Activated T-helper 1 cell treated with anti-CD3 and anti-CD28 coated beads, Interleukin-12 subunit alpha, Interleukin-12 subunit beta, Interleukin-2, Interleukin-4 antibody, amounts not matched to agents 30 ng/mL and 10 ng/mL and 1 ng/mL, durations not matched to agents 14 hours and 24 hours and 36 hours (primary cell): ENCODE measurements at places on chromosomes 2 and 18. TPM values are rescaled to one million over a fixed set of nuclear protein-coding genes. Genes with fewer than 3 reads are reported as not detected.

DNA sequence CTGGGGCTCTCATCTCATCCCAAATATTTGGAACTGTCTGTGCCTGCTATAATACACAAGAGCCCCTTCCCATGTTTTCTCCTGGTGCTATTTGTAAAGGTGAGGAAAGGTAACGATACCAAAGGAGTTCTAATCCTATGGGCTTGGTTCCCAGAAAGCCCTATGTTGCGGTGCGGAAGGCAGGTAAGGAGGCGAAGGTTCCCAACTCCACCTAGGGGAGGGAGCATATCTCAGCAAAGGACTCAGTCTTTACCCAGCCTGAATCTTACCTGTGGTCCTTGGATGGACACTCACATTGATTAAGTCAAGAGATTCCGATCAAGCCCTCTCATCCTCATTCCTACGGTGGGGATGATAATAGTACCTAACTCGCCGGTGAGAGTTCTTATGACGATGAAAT lies 140.1 kb downstream of the BCL2 start:
- H3K27me3 ChIP-seq, result no peaks in the 10 kb centered on the region
- H3K27ac ChIP-seq, result no peak overlapping the region
- peaks cover 43% of the 10 kb centered on the region for H3K36me3 ChIP-seq
- no peak for DNase-seq

GRCh38 chr2:79860228-79861058 lies 347.6 kb downstream of the CTNNA2 start:
- no peaks in the 10 kb centered on the region for H3K4me1 ChIP-seq
- H3K36me3 ChIP-seq, result no peaks in the 10 kb centered on the region
- no peaks in the 10 kb centered on the region for H3K27me3 ChIP-seq
- H3K4me3 ChIP-seq, result no peak overlapping the region

GRCh38 chr2:216296856-216297255 lies 75.4 kb downstream of the MARCHF4 start:
- H3K4me3 ChIP-seq, result no peak overlapping the region
- H3K36me3 ChIP-seq, result no peaks in the 10 kb centered on the region
- no peak for DNase-seq
- peaks cover 5% of the 10 kb centered on the region for H3K4me1 ChIP-seq
- peaks cover 4% of the 10 kb centered on the region for H3K27me3 ChIP-seq

The PCARE gene
- total RNA-seq, result not detected in 2 replicates

The SERPINB11 gene
- not detected in 2 replicates for total RNA-seq
